ENCODE measurements at places on chromosomes 2 and 18.

- no peak for DNase-seq
Observed at GRCh38 chr2:169692718-169693117, 1.5 kb downstream of the CFAP210 start.

- no peak for DNase-seq
Observed at GRCh38 chr2:120654381-120655134, 81.1 kb upstream of the GLI2 start.

- DNase-seq = no peak
Observed at GRCh38 chr2:73961823-73962615, 22.7 kb upstream of the TET3 start.

GRCh38 chr18:73646772-73647171 is 500.9 kb downstream of the FBXO15 start:
- peak; percentile 57 for DNase-seq

DNA sequence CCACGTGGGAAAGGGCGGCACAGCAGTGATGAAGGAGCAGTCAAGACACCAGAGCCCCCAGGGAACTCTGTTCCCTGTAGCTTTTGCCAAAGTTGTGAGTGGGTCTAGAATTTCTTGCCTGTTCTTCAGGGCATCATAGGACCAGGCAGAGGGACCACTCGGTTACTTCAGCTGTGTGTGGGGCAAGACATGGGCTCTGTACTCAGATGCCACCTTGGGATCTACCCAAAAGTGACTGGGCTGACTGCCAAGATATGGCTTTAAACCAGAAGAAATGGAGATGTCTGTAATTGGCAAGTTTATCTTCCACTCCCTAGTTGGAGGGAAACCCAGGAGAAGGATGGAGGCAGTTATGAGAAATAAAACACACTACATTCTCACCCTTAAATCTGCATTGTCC is 29.6 kb downstream of the KCNF1 start:
- no peak for DNase-seq

DNA sequence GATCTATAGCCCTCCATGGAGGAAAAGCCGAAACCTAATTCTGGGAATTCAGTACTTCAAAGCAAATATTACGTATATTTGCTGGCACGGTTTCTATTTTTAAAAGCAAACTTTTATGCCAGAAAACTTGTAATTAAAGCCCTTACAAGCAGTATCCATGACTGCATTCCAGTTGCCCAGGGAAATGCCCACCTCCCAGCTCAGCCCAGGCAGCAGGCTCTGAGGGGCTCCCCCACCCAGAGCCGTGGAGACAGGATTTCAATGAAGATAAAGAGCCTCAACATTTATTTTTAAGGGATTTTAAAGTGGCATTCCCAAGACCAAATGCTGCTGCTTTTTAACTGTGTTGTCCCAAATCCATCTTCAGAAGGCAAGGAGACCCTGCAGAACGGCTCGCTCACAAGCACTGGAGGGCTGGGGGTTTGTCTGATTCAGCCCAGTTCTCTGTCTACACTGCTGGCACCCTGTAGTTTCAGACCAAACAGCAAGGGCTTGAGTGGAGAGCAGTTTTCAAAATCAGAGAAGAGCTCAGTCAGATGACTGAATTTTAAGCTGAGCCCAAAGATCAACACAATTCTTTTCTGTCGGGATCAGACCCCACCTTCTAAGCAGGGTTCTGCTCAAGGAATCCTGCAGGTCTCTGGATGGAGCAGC is 105.1 kb downstream of the KCNF1 start:
- no peak for DNase-seq

GRCh38 chr2:182280118-182280517 is 146.7 kb downstream of the PDE1A start:
- no peak for DNase-seq

GRCh38 chr2:31235504-31235902 is 1.6 kb downstream of the EHD3 start:
- no peak for DNase-seq

DNA sequence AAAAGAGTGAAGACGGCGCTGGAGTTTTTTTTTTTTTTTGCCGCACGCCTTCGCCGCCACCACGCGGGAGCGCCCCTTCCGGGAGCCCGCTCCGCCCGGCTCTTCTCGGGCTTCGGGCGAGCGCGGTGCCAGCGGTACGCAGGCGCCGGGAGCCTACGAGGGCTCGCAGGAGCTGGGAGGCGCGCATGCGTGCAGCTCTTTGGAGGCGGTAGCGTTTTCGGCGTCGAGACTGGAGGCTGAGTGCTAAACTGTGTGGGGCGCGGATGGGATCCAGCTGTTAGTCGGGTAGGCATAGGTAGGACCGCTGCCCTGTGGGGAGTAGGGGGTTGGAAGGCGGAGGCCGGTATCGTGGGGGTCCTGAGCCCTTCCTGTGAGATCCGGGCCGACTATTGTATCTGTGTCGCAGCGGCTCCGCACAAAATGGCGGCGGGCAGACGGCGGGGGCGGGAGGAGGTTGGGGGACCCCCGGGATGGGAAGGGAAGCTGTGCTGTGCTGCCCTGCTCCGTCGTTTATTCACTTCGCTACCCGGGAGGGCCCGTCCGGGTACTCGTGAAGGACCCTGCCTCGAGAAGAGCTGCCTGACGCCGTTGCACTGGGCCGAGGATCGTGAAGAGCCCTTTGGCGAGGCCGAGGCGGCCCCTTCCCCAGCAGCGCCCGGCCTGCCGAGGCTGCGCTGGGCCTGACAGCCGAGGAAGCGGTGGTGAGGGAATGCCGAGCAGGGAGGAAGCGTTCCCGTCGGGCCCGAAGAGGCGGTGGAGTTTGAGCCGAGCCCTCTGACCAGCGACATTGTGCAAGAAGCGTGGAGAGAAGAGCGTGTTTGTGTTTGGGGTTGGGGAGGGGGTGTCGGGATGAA is at the start of gene ZNF638:
TSS of gene ZNF638 (plus strand) at position 202 of the 854 bp plus-strand sequence. CDS start 17,173 bp downstream, outside the sequence.
- peak; percentile 67 for DNase-seq

- no peak for DNase-seq
Observed at GRCh38 chr2:177638507-177638906, 245.9 kb downstream of the AGPS start.

GRCh38 chr2:105384861-105385260 is 14.0 kb downstream of the FHL2 start:
- DNase-seq = no peak

- no peak for DNase-seq
Observed at GRCh38 chr2:236769981-236770671, 200.5 kb downstream of the ACKR3 start.

- DNase-seq = no peak
Observed at GRCh38 chr18:44795241-44795640, 114.6 kb downstream of the SETBP1 start.

- DNase-seq = no peak
Observed at GRCh38 chr2:53768242-53768542, 588 bp downstream of the CHAC2 start.

DNA sequence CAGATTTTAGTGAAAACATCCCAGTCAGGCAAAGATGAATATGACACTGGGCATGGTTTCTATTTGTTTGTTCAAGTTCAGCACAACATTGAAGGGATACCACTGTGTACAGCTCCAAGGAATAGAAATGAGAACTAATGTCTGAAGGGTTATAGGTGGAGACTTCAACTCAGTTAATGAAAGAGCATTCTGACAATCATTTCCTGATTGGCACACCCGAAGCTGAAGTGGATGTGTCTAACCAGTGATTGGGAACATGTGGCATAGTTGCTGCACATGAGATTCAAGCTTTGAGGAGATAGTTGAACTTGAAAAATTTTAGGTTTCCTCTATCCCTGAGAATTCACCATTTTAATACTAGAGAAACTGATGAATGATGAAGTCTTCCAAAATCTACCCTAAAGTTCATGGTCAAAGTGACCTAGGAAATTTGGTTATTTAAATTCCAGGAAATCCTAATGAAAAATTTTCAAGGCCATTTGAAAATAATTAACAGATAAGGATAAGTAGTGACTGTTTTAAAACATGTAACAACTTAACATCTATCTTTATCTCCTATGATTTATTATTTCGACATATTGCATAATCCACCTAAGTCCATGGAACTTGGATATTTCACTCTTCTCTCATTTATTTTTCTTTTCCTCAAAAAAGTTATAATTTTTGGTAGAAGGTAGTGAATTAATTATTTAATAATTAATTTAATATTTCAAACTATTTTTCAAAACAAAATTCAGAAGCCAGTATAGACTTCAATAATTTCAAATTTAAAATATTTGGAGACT is 38.0 kb downstream of the SLC9A4 start:
- DNase-seq = no peak

DNA sequence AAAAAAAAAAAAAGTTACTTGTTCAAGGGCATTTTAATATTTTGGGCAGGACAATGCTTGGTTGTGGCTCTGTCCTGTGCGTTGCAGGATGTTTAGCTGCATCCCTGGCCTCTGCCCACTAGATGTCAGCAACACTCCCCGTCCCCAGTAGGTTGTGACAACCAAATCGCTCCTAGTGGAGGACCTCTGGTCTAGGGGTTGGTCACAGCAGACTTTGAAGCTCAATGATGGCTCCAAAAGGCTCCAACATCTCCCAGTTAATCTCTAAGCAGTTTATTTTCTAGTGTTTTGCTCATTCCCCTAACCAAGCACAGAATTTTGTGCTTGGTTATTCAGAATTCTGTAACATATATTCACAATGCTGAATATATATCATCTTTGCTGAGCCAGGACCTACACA is 67.0 kb downstream of the CHRNA1 start:
- no peak for DNase-seq

DNA sequence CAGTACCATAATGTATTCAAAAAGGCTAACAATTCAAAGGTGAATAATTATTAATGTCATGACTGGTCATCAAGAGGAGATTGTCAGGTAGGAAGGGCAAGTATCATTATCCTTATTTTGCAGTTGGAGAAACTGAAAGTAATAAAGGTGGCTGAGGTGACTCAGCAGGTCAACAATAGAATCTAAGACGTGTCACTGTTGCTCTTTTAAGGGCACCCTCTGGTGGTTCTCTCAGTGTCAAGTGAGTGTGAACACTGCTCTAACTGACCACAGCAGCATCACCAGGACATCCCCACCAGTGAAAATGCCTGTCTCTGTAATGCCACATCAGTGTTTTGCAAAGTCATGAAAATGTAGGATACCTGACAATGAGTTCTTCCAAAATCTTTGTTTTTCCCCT is 69.7 kb downstream of the DCC start:
- no peak for DNase-seq

GRCh38 chr2:65453916-65454315 is 21.5 kb upstream of the SPRED2 start:
- DNase-seq = no peak

GRCh38 chr2:14016289-14016955 is 616.1 kb upstream of the LRATD1 start:
- no peak for DNase-seq
